GM12878 (cell line): ENCODE measurements at places on chromosomes 7 and 10.

GRCh38 chr10:68434657-68435056, 27.6 kb upstream of the RUFY2 start:
- DNase-seq, result no peak

DNA sequence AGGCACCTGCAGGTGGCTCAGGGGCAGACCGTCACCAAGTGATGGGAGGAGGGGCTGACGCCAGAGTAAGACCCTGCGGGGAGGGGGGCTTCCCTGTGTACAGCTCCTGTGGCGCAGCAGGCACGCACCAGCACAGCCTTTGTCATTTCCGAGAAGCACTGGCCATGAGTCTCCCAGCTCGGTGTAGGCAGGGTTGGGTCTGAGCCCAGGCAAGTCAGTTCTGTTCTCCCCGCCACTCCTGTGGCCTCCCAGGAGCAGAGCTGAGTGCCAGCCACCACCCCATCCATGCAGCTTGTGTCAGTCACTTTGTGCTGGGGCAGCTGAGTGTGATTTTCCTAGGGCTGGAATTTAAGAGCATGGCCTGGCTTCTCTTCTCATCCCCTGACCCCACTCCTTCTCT, 13.2 kb downstream of the CPSF4 start:
- no peak for DNase-seq

GRCh38 chr10:129021594-129022304, 445.3 kb upstream of the MGMT start:
- no peak for DNase-seq

- DNase-seq, result no peak
Observed at GRCh38 chr10:28644647-28645046, 32.7 kb upstream of the BAMBI start.

GRCh38 chr7:95394370-95394769, 1.8 kb downstream of the PON3 start:
- no peak for DNase-seq

- no peak for DNase-seq
Observed at GRCh38 chr7:87687653-87688254, 59.6 kb downstream of the RUNDC3B start.

DNA sequence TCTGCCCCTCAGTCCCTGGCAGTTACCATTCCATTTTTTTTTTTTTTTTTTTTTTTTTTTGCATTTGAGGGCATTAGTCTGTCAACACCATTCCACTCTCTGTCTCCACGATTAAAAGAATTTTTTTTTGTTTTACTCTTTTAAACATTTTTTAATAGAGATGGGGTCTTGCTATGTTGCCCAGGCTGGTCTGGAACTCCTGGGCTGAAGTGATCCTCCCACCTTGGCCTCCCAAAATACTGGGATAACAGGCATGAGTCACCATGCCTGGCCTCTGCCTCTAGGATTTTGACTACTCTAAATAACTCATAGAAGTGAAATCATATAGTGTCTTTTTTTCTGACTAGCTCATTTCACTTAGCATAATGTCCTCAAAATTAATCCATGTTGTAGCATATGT, 16.5 kb upstream of the CLDN3 start:
- no peak for DNase-seq
